HTR-8/SVneo (cell line): ENCODE measurements at places on chromosomes 12 and 14.
A peak's percentile ranks its signal among the peaks of the same experiment; 100 is the strongest.

DNA sequence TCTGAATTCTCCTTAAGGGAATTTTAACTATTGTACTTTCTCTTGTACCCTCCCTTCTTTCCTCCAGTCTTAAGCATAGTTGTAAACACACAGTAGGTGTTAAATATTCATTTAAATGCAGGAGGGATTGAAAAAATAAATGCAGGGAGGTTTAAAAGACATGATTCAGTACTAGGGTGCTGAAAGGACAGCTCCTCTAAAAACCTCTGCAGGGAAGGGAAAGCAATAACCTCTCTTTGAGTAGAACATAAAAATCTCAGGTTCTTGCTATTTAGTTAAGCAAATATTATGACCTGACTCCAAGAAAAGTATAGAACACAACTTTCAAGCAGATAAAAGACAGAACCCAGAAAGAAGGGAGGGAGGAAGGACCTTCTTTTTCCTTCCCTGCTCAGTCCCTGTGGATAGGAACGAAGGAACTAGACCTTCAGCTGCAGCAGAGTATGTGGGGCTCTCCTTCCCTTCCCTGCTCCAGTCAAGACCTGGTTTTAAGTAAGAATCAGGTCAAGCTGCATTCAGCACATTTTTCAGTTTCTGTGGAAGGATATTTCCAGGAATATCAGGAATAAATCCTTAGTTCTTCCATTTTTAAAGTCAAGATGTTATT, 4.7 kb downstream of the MAP3K9 start:
- no peak for DNase-seq

GRCh38 chr12:62123721-62124203, 136.4 kb upstream of the USP15 start:
- DNase-seq: peak; percentile 5

DNA sequence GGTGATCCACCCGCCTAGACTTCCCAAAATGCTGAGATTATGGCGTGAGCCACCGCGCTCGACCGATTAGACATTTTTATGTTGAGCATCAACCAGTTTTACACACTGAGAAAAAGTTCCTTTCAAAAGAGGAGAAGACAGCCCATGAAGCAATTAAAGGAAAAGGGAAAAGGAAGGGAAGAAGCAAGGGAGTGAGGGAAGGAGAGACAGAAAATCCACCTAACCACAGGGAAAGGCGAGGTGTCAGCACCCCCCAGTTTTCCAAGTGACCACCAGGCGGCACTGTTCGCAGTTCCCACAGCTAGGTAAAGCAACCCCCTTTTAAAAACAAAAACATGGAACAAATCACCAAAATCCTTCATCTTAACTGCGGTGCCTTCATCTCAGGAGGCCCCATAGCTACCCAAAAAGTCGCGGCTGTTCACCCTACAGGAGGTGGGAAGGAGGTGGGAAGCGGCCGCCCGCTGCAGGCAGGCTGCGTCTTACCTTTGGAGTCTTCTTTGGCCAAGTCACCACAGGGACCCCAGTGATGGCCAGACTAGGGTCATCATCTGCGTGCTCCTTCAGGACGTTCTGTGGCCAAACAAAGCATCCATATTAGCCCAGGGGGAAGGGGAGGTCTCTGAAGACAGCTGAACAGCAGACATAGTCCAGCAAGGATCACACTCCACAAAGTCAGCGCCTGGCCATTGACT, 86.6 kb downstream of the KDM2B start:
- DNase-seq: peak; percentile 43

GRCh38 chr12:58104351-58104755, 163.0 kb downstream of the ATP23 start:
- DNase-seq: no peak

DNA sequence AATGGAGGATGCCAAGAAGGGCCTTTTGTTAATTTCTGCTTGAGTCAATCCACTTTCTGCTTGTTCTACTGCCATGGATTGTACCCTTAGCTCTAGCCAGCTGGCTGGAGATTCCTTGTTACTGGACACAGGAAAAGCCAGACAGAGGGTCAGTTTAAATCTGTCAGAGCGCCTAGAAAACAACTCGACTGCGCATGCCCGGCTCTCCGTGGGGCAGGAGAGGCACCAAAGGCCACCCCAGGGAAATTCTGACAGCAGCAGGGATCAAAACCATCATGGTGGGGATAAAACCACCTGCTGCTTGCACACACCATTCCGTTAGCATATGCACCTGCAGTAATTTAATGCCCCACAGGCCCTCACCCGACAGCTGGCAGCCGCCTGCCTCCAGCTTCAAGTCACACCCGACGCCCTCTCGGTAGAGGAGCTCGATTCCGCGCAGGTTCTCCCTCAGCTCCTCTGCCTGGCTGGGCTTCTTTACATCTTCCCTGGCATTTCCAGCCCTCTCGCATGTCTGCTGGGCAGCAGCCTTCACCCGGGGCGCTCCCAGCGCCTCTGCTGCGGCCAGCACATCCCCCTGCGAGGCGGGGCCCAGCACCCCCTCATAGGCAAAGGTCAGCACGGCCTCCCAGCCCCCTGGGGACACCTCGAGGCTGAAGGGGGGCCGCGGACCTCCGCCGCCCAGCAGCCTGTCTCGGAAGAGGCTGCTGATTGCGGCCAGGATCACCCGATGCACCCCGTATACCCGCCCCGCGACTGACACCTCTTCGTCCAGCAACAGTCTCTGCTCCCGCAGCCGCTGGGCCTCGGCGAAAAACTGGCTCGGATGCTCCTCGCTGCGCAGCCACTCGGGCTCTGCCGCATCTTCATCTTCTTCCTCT, 1.0 kb downstream of the KLHL33 start:
- DNase-seq: no peak

- DNase-seq: no peak
Observed at GRCh38 chr14:87879389-87879788, 113.6 kb downstream of the GALC start.

DNA sequence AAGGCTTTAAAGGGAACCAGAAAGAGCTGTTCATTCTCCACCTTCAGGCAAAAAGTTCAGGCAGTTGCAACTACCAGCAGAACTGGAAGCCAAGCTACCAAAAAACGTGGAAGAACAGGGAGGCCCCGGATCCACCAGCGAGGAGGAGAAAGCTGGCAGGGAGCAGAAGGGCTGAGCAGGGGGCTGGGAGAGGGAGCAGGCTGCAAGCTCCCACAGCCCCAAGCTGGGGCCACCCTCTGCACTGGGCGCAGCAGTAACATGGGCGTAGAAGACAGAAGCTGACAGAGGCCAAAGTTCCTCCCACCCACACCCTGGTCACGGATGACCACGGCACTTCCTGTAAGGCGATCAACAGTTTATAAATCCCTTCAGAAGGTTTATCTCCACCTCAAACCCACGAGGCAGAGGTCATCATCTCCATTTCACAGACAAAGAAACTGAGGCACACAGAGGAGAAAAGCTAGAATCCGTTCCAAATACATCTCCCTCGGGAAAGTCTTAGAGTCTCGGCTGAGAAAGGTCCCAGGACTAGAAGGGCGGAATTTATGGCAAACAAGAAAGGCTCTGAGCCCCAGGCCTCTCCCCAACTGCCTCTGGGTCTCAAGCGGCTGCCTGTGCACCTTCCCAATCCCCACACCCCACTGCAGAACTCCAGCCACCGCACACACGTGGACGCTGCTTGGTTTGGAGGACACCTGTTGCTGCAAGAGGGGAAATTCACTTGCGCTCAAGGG, 1.8 kb downstream of the CCDC85C start:
- DNase-seq: no peak

DNA sequence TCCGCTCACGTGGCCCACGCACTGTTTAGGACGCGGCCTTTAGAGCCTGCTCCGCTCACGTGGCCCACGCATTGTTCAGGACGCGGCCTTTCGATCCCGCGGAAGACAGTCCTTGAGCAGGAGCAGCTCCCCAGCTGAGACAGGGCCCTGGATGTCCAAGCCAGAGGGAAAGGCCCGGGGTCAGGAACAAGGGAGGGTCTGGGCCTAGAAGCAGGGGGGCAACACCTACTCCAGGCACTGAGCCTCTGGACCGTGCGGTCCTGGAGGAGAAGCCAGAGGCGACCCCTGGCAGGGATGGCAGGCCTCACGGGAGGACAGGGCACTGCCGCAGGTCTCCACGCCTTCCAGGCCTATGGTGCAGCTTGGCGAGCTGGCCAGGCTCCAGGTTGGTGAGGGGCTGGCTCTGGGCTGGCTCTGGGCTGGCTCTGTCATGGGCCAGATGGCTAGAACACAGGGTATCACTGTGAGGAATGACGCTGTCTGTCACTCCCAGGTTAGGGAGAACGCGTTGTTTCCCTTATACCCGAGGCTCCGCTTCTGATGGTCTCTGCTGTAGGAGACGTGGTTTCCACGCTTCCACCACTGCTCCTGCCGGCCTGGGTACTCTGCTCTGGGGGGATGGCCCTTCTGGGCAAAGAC, 341.7 kb downstream of the TMEM121 start:
- DNase-seq: no peak

DNA sequence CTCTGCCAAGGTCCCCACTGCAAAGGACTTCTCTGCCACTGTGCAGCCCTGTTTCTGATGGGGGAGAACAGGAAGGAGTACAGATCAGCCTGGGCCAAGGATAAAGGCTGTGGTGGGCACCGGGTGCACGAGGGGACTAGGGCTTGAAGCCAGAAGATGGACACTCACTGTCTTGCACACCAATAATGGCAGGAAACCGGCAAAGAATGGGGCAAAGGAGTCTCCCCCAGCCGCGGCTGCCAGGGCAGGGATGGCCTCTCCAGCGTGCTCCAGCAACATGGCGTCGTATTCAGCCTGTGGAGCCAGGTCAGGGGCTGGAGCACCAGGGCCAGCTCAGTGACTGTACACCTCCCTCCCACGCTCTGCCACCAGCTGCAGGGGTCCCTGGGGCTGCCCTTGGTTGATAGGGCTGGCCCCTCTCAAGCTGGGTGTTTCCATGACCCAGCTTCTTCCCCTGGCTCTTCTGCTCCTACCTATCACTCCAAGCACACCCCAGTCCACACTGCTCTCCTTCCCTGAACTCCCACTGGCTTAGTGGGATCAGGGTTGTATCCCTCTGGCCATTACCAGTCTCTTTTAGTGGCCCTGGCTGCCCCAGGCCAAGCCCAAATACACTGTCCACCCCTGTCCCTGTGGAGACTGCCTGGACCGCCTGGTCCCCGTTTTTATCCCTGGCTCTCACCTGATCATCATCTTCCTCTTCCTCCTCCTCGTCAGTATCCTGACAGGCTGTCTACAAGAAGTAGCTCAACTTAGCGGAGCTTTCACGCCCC, 6.3 kb downstream of the IPO4 start:
- no peak for DNase-seq

GRCh38 chr12:105733579-105733978, 403.1 kb downstream of the C12orf75 start:
- no peak for DNase-seq

- no peak for DNase-seq
Observed at GRCh38 chr12:49375406-49375805, 8.1 kb downstream of the SPATS2 start.

- peak; percentile 91 for DNase-seq
Observed at GRCh38 chr12:27940756-27941402, 31.7 kb downstream of the PTHLH start.

DNA sequence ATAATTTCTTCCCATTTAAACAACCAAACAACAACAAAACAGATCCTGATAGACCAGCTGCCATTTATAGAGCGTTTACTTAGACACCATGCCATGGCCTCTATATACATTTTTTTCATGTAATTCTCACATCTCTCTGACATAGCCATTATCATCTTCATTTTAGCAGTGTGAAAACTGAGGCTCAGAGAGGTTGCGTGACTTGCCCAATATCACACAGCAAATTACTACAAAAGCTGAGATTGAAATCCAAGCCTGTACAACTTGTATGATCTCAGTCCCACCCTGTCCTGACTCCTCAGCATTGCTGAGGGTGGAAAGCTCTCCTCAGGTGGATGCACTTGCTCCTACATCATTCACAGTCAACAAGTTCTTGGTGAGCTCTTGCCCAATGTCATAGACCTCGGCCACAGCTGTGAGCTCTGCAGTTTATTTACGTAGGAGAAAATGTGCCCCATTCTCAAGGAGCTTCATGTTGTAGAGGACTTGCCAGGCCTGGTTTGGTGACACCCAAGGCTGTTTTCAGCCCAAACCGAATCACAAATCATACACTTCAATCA, 55.5 kb downstream of the CRACR2A start:
- DNase-seq: no peak
